ENCODE measurements at places on chromosomes 7 and 10. TPM values are rescaled to one million over a fixed set of nuclear protein-coding genes. Genes with fewer than 3 reads are reported as not detected.

DNA sequence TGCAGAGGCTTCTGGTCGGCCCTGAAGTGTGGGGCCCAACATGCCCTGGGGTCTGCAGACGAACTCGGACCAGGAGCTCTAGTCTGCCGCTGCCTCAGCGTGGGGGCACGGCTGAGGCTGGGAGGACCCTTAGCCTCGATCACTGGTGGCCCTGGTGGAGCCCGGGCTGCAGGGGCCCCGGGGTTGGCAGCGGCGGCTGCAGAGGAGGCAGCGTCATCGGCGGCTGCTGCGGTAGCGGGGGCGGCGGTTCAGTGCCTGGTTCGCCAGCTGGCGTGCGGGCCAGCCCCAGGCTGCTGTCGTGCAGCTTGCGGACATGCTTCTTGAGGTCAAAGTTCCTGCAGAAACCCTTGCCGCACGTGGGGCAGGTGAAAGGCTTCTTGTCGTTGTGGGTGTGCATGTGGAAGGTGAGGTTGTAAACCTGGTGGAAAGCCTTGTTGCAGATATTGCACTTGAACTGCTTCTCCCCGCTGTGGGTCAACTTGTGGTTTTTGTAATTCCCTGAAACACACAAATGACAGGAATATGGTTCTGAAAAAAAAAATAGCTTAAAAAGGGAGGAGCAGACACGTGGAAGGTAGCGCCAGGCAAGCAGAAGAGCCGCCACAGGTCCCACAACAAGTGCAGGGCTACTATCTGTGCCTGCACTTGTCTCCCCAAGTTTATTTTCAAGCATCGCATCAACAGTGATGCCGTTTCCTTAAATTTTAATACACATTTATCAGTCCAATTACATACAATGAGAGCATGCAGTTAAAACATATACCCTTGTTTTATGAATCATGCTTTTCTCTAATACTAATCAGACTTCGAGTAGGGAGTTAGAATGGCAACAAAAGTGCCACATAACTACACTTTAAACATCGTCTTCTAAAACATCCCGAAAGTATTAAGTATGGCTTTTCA, 2.4 kb downstream of the FEZF1 start:
- H3K36me3 ChIP-seq, result no peaks in the 10 kb centered on the region
- H3K4me3 ChIP-seq, result no peak overlapping the region
- peak; percentile 20 for DNase-seq
- H3K27ac ChIP-seq, result no peak overlapping the region
- peaks cover 45% of the 10 kb centered on the region for H3K27me3 ChIP-seq
- peaks cover 5% of the 10 kb centered on the region for H3K4me1 ChIP-seq

DNA sequence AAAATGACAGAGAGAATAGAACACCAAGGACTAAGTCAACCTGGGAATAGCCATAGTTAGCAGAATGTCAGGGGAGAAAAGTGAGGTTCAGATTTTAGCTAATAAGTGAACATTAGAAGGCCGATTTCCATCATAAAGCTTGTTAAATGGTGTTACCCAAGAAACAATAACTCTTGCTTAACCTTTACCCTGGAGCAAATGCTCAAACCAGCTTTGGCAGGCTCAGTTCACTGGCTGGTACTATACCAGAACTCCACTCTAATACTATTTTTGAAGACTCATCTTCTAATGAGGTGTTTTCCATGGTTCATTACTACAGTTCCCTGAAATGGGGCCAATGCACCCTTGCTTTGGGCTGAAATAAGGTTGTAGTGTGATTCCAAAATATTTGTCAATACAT, 61.3 kb downstream of the RNLS start:
- no peaks in the 10 kb centered on the region for H3K27me3 ChIP-seq
- no peak overlapping the region for H3K4me3 ChIP-seq
- H3K36me3 ChIP-seq, result peaks cover 6% of the 10 kb centered on the region
- DNase-seq, result peak; percentile 61
- H3K27ac ChIP-seq, result peak overlapping the region; percentile 61
- peaks cover 30% of the 10 kb centered on the region for H3K4me1 ChIP-seq

GRCh38 chr7:74625446-74625845, 32.1 kb upstream of the GTF2I start:
- no peaks in the 10 kb centered on the region for H3K27me3 ChIP-seq
- H3K4me3 ChIP-seq, result no peak overlapping the region
- DNase-seq, result peak; percentile 42
- no peak overlapping the region for H3K27ac ChIP-seq
- H3K4me1 ChIP-seq, result no peaks in the 10 kb centered on the region
- no peaks in the 10 kb centered on the region for H3K36me3 ChIP-seq

DNA sequence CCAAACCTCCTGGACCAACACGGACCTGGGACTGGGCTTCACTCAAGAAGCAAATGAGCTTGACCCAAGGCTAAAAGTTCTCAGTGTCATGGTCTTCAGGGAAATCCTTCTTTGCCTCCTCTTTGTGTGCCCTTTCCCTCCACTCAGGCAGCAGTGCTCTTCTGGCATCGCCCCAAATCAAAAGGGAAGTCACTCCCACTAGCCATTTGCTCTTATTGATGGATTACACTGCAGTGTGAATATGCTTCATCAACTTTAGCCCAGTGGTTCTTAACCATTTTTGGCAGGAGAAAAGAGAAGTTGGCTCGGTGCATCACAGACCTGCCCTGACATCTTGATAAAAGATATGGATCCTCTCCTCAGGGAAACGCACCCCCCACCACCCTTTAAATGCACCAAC, 19.2 kb upstream of the IKZF1 start:
- no peak overlapping the region for H3K4me3 ChIP-seq
- H3K27me3 ChIP-seq, result peaks cover 35% of the 10 kb centered on the region
- no peak overlapping the region for H3K27ac ChIP-seq
- no peaks in the 10 kb centered on the region for H3K36me3 ChIP-seq
- no peaks in the 10 kb centered on the region for H3K4me1 ChIP-seq

GRCh38 chr7:124801330-124801895, 35.8 kb upstream of the GPR37 start:
- no peak overlapping the region for H3K4me3 ChIP-seq
- no peaks in the 10 kb centered on the region for H3K36me3 ChIP-seq
- no peak for DNase-seq
- no peaks in the 10 kb centered on the region for H3K4me1 ChIP-seq

GRCh38 chr7:12162415-12163113, 48.5 kb upstream of the TMEM106B start:
- no peaks in the 10 kb centered on the region for H3K36me3 ChIP-seq
- no peaks in the 10 kb centered on the region for H3K4me1 ChIP-seq

DNA sequence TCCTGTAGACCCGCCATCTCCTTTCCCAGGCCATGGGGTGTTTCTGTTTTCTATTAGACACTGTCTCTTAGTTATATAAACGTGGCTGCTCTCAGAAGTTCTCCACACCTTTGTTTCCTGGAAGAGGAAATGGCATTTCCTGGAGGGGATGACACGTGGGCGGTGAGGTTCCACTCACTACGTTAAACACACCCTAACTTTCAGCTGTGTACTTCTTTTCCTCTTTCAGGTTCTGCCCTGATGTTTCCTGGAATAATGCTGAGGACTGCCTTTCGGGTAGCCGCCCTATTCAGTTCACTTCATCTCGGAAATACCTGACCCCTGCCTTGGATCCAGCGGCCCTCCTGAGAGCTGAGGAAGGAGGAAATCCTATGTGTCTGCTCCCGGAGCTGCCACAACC, 3.4 kb upstream of the PRKCQ start:
- H3K27ac ChIP-seq, result no peak overlapping the region
- peaks cover 4% of the 10 kb centered on the region for H3K36me3 ChIP-seq
- H3K4me3 ChIP-seq, result no peak overlapping the region
- H3K27me3 ChIP-seq, result peaks cover 11% of the 10 kb centered on the region
- no peaks in the 10 kb centered on the region for H3K4me1 ChIP-seq

DNA sequence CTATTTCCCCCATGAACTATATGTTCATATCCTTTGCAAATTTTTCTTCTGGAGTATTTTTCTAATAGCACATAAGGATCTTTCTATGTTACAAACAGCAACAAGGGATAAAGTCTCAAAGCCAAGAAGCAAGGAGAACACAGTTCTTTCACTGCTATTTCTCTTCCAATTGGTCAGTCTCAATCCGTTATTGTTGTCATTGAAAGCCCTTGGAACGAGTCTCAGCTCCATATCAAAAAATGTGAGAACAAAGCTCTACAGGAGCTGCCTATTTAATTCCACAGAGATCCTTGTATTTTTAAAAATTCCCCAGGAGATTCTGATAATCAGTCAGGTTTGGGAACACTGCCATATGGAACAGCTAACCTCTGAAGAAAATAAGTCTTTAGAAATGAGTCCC, 15.7 kb downstream of the SLC35B4 start:
- peaks cover 11% of the 10 kb centered on the region for H3K36me3 ChIP-seq
- H3K27me3 ChIP-seq, result no peaks in the 10 kb centered on the region
- H3K4me3 ChIP-seq, result no peak overlapping the region
- no peaks in the 10 kb centered on the region for H3K4me1 ChIP-seq

DNA sequence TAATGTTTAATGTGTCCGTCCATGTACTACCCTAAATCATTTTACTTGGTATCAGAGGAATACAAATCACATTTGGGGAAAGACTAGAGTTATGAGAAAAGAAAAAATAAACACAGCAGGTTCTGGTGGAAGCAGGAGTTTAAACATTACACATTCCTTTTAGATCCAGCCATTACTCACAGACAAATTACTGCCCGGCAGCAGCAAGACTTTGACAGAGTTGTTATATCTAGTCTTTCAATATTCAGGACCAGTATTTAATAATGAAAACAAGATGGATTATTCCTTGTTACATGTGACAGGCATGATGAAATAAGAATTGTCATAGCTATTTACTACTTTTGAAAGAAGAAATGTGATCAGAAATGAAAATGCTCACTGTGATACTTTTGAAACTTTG, 131.8 kb upstream of the GNAI1 start:
- no peak overlapping the region for H3K27ac ChIP-seq
- H3K36me3 ChIP-seq, result no peaks in the 10 kb centered on the region
- DNase-seq, result no peak
- no peaks in the 10 kb centered on the region for H3K4me1 ChIP-seq
- no peak overlapping the region for H3K4me3 ChIP-seq

GRCh38 chr7:138237995-138238394, 161.7 kb downstream of the AKR1D1 start:
- H3K27me3 ChIP-seq, result no peaks in the 10 kb centered on the region
- H3K36me3 ChIP-seq, result no peaks in the 10 kb centered on the region
- no peak overlapping the region for H3K4me3 ChIP-seq
- peak; percentile 40 for DNase-seq
- no peak overlapping the region for H3K27ac ChIP-seq

- no peak overlapping the region for H3K4me3 ChIP-seq
- peaks cover 50% of the 10 kb centered on the region for H3K27me3 ChIP-seq
- no peaks in the 10 kb centered on the region for H3K36me3 ChIP-seq
- H3K4me1 ChIP-seq, result no peaks in the 10 kb centered on the region
These were observed 296.3 kb upstream of the SEMA3D start for GRCh38 chr7:85483177-85483576.

- H3K27ac ChIP-seq, result no peak overlapping the region
- peaks cover 19% of the 10 kb centered on the region for H3K4me1 ChIP-seq
- H3K4me3 ChIP-seq, result no peak overlapping the region
- DNase-seq, result no peak
- H3K36me3 ChIP-seq, result no peaks in the 10 kb centered on the region
These were observed 200.0 kb upstream of the AGK start for GRCh38 chr7:141351175-141351574.

DNA sequence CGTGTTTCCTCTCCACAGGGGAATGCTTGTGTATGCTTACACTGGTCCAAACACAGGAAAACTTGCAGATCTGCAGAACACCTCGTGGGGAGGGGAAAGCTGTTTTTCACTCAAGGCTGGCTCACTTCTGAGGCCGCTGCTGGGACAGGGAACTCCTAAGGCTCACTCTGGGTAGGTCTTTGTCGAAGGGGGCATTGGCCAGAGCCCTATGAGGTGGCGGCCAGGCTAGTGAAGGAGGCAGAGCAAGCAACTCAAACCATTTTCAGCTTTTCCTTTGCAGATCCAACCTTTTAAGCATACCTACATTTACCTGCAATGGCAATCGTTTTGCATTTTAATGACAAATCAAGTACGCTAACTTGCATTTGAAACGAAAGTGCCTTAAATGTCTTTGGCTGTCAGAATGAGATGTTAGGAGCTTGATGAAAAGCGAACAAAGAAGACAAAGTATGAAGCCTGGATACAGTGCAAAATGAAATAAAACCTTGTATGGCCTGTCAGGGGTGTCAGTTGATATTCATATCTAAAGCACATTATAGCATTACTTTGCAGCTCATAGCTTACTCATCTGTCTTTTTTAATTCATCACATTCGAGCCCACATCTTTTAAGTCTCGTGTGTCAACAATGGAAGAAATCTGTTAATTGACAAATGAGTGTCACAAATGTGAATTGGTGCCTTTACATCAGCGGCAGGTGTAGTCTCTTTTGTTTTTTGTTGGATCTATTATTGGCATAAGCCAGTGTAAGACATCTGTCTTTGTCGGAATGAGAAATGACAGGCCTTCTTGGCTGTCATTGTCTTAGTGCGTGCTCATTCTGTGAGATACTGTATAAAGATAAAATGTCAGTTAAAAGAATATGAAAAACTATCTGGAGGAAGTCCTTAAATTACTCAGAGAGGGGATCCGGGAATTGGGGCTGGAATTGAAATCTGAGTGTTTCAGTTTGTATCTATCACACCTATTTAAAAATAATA, 30.5 kb downstream of the LRMDA start:
- no peaks in the 10 kb centered on the region for H3K36me3 ChIP-seq
- no peaks in the 10 kb centered on the region for H3K27me3 ChIP-seq
- no peak overlapping the region for H3K4me3 ChIP-seq
- no peak for DNase-seq

- DNase-seq, result no peak
- H3K36me3 ChIP-seq, result no peaks in the 10 kb centered on the region
- H3K4me1 ChIP-seq, result no peaks in the 10 kb centered on the region
- no peak overlapping the region for H3K4me3 ChIP-seq
- no peaks in the 10 kb centered on the region for H3K27me3 ChIP-seq
These were observed 556.9 kb downstream of the TNS3 start for GRCh38 chr7:47024991-47025390.

GRCh38 chr10:44198096-44198779, 186.7 kb downstream of the CXCL12 start:
- no peak overlapping the region for H3K27ac ChIP-seq
- DNase-seq, result no peak
- peaks cover 24% of the 10 kb centered on the region for H3K4me1 ChIP-seq
- H3K4me3 ChIP-seq, result no peak overlapping the region
- H3K27me3 ChIP-seq, result peaks cover 78% of the 10 kb centered on the region

GRCh38 chr7:97503367-97504094, 228.4 kb upstream of the TAC1 start:
- no peaks in the 10 kb centered on the region for H3K4me1 ChIP-seq
- no peak overlapping the region for H3K4me3 ChIP-seq
- peaks cover 3% of the 10 kb centered on the region for H3K27me3 ChIP-seq
- no peak for DNase-seq
- no peak overlapping the region for H3K27ac ChIP-seq
- no peaks in the 10 kb centered on the region for H3K36me3 ChIP-seq

GPR26 gene
- total RNA-seq, result not detected

CHN2 gene
- total RNA-seq, result 5.1 TPM

RELN gene
- not detected for total RNA-seq

UCMA gene
- not detected for total RNA-seq

MRLN gene
- not detected for total RNA-seq

PNLIPRP3 gene
- 9.5 TPM for total RNA-seq

CPA2 gene
- not detected for total RNA-seq

GALNT17 gene
- total RNA-seq, result not detected

RARRES2 gene
- total RNA-seq, result not detected

IDI2 gene
- not detected for total RNA-seq

NCAPG2 gene
- 10.5 TPM for total RNA-seq

All from MCF 10A (cell line).